ENCODE measurements at places on chromosomes 5 and 9. TPM values are rescaled to one million over a fixed set of nuclear protein-coding genes. Genes with fewer than 3 reads are reported as not detected.
A peak's percentile ranks its signal among the peaks of the same experiment; 100 is the strongest.

- no peak for DNase-seq
Measured at GRCh38 chr9:110399983-110400382, 62.3 kb upstream of the TXNDC8 start.

GRCh38 chr9:71816916-71817451, 48.7 kb upstream of the CEMIP2 start:
- no peak for DNase-seq

Gene IFNA5
- total RNA-seq, result not detected

DNA sequence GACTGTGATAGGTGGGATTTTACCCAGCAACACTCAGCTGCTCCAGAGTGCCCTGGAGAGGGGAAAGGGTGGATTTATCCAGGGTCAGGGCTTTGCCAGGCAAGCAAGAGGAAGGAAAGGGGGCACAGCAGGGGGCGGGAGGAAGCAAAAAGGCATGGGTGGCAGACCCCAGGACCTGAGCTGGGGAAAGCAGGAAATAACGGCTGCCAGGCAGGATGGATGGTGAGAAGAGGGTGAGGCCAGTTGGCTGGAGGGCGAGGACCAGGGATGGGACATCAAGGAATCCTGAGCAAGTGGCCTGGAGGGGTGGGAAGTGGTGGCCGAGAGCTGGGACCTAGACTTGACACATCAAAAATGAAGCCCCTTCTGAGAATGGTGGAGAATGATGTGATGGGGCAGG, 64.2 kb downstream of the DUSP1 start:
- no peak for DNase-seq

DNA sequence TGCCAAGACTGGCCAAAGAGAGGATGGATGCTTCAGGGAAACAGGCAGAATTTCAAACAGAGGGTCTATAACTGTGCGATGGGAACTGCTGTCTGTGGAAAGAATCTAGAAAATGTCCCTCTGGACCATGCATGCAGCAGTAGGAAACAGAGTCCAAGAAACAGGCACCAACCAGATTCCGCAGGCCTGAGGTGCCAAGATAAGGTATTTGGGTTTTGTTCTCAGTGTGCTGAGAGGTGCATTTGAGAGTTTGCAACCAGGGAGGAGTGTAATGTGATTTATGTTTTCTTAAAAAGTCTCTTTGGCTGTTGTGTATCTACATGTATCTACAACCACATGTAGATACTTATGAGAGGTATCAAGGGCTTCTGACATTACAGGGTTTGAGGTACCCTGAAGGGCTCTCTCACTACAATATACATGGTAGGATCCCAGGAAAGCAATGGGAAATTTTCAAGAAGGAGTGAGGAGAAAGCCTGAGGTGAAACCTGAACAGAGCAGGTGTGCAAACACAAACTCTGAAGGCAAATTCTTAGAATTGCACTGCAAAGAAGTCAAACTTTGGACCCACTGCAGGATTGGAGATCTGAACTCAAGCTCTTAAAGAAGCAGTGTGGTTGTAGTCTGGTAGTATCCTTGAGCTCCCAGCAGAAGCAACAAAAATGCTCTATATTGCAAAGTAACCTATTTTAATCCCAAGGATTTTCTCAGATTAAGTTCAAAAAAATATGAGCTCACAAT, 182.8 kb upstream of the NFIL3 start:
- DNase-seq, result no peak

- DNase-seq, result peak; percentile 27
Measured at GRCh38 chr5:35483780-35484179, 133.9 kb upstream of the SPEF2 start.

DNA sequence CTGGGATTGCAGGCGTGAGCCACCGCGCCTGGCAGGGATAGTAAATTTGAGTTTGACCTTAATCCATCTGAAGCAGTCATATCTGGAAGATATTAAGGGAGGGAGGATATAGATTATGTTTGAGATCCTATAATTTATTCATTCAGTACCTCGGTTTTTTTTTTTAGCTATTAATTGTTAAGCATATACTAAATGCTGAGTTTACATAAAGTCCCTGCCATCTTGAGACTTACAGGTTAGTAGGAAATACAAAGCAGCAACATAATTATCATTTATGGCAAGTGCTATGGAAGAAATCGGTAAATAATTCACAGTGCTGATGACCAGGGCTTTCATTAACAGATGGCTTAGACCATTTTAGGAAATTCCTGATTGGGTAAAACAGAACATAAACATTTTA, 66.5 kb upstream of the FCHO2 start:
- no peak for DNase-seq

GRCh38 chr9:121308765-121309164, 40.8 kb downstream of the GSN start:
- no peak for DNase-seq

Gene UGT3A1
- total RNA-seq, result 0.12 TPM

GRCh38 chr9:93825348-93826115, 129.6 kb downstream of the BARX1 start:
- DNase-seq, result no peak

DNA sequence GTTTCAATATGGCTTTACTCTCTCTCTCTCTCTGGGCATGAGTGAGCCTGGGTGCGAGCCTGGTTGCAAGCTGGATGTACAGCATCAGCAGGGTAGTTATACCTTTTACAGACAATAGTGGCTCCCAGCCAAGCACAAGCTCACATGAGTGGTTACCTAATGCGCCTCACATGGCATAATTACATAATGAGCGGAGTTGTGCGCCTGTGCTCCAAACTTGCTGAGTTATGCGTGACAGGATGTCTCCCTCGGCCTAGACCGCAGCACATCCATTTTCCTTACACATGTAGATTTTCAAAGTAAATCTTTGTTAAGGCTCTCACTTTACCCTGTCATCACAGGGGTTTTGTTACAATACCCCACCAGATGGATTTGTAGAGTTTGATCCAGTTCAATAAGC, 233.5 kb upstream of the WWC1 start:
- no peak for DNase-seq

Gene C9orf153
- not detected for total RNA-seq

GRCh38 chr5:143311955-143312354, 91.5 kb downstream of the NR3C1 start:
- no peak for DNase-seq

DNA sequence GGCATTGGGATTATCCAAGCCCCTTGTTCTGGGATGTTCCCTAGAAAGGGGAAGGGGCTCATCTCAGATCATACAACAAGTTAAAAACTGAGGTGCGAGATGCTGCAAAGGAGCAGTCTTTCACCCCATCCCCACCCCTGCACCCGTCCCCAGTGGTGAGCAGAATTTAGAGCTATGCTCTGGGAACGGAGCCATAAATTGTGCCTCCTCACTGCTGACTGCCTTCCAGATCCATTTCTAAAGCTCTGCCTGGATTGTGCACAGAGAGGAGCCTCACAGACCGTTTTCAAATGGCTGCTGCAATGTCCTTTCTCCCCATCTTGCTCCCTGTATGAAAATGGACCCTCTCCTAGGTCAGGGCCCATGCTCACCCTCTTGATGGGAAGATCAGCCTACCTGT, 8.3 kb downstream of the SLC25A48 start:
- DNase-seq, result no peak

DNA sequence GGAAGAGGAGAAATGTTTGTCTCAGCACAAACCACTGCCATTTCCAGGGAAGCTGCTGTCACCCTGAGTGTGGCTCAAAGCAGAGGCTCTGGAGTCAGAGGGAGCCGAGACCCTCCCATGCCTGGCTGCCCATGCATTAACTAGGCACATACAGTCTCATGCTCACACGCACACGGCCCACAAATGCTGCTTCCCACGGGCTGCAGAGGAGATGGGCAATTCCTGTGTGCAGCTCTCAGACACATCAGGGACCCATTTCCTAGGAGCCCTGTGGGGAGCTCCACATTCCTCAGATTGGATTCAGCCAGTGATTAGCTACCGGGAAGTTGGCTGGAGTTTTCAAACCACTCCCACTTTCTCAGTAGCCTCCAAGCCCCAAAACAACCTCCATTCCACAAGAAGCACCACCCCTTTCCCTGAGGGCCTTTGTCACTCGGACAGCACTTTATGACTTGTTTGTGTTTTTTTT, 9.1 kb upstream of the PTGES start:
- DNase-seq, result no peak

Gene SMIM23
- not detected for total RNA-seq

- DNase-seq, result no peak
Measured at GRCh38 chr5:119332978-119333401, 22.8 kb upstream of the TNFAIP8 start.

DNA sequence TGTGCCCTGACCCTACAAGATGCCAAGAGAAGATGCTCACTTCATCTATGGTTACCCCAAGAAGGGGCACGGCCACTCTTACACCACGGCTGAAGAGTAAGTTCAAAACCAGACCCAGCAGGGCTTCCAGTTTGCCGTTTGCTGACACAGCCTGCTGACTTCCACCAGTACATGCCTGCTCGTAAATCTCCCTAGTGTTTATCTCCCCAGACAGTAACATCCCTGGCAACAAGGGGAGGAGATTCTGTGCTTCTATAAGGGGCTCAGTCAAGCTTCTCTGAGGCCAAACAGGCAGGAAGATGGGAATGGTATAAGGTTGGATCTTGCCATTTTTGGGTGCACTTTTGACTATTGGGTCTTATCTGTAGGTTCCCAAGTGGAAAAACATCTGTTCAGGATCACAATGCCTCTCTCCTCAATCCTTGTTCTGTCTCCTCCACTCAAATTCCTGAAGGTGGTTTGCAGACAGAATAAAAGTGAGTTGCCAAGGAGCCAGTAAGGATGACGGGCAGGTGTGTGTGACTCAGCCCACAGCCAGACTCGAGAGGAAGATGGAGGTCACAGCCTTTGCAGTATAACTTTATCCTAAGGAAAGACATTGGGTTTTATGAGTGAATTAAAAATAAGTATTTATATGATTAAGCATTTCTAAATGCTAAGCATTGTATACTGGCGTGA, 1.9 kb downstream of the MLANA start:
- DNase-seq, result no peak

GRCh38 chr5:6066016-6066415, 312.3 kb downstream of the MED10 start:
- DNase-seq, result no peak

DNA sequence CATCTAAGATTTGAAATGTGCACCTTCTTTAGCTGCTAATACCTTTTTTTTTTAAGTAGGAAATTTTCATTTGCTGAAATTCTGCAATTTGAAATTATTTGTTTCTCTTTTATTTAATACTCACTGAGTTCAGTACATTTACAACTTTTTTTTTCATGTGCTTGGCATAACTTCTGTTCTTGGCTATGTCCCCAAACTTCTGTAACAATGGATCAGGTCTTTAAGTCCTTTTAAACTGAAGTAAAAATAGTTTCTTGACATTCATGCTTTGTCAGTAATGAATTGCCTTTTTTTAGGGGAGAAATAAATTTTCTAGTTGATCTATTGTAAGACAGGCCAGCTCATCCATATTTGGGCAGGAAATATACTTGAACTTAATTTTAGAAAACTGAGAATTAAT, 41.5 kb downstream of the EDIL3 start:
- no peak for DNase-seq

DNA sequence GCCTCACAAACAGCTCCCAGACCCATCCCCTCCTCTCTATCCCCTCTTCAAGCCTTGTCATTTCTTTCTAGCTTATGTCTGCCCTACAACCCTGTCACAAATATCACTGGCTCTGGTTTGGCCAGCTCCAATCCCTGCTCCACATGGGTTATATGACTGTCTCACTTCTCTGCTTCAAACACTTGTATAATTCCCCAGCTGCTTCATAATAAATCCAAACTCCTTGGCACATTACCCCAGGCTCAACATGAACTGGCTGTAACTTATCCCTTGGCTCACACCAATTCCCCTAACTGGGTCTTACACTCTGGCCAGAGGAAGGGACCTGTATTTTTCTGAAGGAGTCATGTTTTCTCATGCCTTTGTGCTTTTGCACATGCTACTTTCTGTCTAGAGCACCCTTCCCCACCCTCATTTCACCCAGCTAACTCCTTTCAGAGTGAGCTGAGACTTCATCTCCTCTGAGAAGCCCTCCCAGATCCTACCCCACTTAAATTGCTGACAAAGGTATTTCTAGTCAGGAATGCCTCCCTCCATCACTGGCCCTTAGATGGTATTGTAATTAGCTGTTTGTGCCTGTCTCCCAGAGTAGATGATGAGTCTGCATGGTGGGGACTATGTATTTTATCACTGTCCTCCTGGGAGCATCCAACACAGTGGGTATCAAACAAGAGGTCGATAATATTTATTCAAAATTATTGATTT, 5.3 kb downstream of the PRXL2C start:
- no peak for DNase-seq

DNA sequence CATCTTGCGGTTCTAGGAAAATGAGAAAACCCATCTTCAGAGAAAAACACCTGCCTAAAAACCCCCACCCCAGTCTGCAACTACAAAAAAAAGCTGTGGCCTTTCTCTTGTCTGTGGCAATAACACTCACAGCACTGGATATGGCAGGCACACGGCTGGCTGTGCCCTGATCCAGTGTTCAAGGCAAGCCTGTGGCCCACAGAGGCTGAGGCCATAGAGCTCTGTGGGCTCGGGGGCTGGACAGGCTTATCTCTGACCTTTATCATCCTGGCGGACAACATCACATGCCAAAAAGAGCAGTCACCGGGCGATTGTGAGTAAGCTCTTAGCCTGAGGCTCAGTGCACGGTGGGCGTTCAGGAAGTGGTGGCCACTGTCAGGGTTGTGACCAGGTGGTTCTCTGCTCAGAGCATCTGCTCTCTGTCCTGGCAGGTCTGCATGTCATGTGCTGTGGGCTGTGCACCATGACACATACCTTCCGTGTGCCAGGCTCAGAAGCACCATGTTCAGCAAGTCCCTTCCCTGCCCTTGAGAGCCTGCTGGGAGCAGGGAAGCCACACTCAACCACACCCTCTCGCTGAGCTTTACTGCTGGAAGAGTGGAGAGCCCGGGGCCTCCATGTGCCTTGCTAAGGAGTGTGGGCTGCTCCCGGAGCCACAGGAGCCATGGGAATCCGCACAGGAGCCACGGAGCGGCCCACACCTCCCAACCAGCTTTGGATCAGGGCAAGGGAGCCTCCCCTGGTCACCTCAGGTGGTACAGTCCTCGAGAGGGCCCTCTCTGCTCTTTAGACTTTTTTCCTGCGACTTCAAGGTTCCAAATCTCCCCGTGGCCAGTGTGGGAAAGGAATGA, 34.6 kb upstream of the WDR38 start:
- DNase-seq, result no peak

Gene ASB6
- 22.3 TPM for total RNA-seq

Gene PHYHD1
- 21.2 TPM for total RNA-seq

DNA sequence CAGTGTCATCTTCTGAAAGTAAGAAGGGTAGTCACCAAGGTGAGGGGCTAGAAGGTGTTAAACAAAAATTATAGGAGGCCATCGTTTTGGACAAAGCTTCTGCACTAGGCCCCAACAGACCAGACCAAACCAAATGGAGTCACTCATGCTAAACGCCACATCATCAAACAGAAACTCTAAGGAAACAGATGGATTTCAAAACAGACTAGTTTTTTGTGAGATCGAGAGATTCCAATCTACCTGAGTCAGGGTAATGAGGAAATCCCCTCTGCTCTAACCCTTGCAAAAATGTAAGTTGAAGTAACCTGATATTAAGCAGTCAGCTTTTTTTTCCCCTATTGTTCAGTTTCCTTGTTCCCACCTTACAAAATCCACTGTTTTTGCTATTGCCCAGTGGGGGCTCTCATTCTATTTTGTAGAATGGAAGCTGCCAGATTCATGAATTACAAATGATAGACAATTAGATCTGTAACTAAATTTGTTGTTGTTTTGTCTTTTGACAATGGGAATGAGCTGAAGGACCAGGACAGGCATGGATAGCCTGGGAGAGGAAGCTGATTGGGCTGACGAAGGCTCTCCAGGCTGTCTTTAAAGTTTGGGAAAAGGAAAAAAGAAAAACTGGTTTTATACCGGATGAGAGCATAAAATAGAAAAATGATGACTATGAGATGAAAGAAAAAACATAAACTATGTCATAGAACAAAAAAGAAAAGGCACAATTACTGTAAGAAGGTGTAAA, 94.7 kb upstream of the ADAMTSL1 start:
- DNase-seq, result peak; percentile 98
